Ureter (tissue), 1 donor: ENCODE measurements at places on chromosomes 1 and 21. TPM values are rescaled to one million over a fixed set of nuclear protein-coding genes. Genes with fewer than 3 reads are reported as not detected.

GRCh38 chr1:39615086-39615673, 24.3 kb downstream of the HEYL start:
- DNase-seq: no peak

The AADACL3 gene
- not detected for total RNA-seq

The NPHS2 gene
- not detected for total RNA-seq

- DNase-seq: no peak
Observed at GRCh38 chr1:59291561-59291960, 5.3 kb upstream of the FGGY start.

The AIRE gene
- not detected for total RNA-seq
